ENCODE measurements at places on chromosomes 5 and 9.

- DNase-seq, result no peak
Measured at GRCh38 chr5:89596821-89597220, 713.8 kb upstream of the MEF2C start.

- DNase-seq, result no peak
Measured at GRCh38 chr5:141343242-141343952, at the start of gene PCDHGA3. Gene PCDHGA3 (plus strand): TSS chr5:141343829. CDS start chr5:141344034, 205 bp downstream.

- no peak for DNase-seq
Measured at GRCh38 chr5:136162008-136162407, 29.4 kb downstream of the SMAD5 start.

GRCh38 chr5:125521289-125521688, 774.9 kb upstream of the ZNF608 start:
- no peak for DNase-seq

DNA sequence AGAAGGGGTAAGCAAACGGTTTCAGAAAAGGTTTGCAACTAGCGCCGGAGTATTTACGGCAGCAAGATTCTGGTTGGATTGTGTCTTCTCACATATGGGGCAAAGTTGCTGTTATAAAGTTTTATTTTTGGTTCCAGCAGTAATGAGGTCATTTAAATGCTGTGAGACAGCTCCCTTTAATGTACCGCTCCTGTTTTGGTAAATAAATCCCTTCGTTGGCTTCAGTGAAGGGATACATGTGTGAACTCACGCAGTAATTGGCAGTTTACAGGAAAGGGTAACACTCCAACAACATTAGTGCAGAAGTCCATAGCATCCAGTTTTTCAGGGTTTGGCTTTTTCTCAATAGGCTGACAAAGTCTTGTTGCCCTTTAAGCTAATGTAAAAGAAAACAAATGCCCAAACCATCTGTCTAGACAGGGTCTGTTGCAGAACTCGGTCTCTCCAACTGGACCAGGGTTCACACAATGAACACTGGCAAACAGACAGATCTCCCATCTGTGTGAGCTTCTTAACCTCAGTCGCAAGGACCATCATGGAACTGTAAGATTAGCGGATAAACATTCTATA, 184.0 kb downstream of the GOLPH3 start:
- no peak for DNase-seq

DNA sequence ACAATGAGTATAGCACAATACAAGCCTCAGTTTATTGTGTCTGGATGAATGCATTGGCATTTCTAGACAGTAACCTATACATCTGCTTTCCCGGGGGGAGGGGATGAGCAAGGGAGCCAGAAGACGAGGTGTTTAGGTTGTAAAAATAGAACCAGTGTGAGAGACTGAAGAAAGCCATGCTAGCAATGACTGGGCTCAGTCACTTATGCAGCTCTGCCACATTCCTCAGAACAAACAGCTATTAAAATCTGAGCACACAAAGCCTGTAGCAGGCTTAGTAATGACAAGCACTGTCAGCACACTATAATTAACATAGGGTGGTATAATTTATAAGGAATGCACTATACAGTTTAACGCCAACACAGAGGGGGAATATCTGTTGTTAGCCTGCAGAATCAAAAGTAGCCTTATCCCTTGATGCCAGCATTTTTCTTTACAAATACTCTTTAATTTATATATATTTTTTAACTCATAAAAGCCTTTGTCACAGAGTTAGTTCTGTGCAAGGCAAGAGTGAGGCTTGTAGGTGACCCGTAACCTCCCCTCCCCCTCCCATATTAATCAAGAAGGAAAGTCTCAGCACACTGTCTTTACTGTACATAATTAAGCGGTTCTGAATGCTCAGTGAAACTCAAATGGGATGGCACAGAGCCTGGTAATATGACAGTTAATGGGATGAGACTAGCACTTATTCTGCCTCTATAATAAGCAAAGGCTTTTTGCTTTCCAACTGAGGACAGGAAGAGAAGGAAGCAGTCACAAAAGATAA, 295.4 kb downstream of the CSNK1G3 start:
- no peak for DNase-seq

- peak; percentile 14 for DNase-seq
Measured at GRCh38 chr9:11319538-11319937, 706.7 kb upstream of the PTPRD start.

- no peak for DNase-seq
Measured at GRCh38 chr5:109304309-109304708, 105.5 kb downstream of the PJA2 start.

- no peak for DNase-seq
Measured at GRCh38 chr5:81825237-81825636, 74.3 kb upstream of the SSBP2 start.

DNA sequence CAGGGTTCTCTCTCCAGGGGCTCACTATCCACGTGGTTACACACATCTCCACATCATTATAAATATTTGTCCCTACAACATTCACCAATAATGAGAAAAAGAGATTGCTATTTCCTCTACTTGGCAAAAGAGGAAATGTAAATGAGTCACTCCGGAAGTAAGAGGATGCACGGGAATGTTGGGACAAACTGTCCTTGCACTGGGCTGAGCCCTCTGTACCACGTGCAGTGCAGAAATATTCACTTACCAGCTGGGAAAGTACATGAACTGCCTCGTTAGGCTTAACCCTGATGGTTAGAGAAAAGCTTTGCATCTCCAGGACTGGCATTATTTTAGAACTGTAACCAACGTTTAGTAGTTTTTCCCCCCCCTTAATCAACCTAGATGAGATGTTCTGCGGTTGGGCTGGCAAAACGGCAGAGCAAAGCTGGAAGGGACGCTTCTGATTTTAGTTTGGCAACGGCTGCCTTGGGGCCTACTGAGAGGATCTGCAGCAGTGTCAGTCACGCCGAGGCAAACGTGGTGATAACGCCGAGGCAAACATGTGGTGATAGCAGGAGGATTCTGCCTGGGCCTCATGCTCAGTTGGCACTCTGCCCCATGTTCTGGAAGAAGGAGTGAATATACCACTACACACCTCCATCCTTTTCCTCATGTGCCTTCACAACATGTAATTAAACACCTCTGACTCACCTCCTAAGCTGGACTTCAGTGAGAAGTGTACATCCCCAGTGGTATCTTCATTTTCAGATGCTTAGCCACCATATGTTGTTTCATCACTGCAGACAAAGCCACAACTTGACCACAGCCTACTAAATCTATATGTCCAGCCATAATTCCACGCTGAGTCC, 661.4 kb upstream of the KLF4 start:
- no peak for DNase-seq

- no peak for DNase-seq
Measured at GRCh38 chr5:102018690-102019089, 277.4 kb downstream of the SLCO4C1 start.

GRCh38 chr5:100904259-100904861, 1.3 kb upstream of the ST8SIA4 start:
- DNase-seq, result no peak

GRCh38 chr5:149414405-149415065, 35.4 kb upstream of the IL17B start:
- DNase-seq, result no peak

DNA sequence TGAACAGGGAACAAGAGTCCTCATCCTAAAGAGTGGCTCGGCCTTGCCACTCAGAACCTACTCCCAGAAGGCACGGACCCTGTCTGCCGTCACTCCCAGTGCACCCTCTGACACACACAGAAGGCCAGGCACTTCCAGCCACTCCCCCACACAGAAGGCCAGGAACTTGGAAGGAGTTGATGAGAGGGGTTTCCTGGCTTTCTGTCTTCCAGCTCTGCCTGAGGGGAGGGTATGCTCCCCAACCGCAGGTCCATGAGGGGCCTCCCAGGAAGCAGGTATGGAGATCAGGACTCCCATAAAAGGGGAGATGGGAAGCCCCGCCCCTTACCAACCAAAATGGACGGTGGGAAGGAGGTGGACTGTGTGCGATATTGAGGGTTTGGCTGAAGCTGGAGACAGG, 247.6 kb upstream of the IRX4 start:
- no peak for DNase-seq

GRCh38 chr5:21806271-21806670, 1046.9 kb downstream of the CDH12 start:
- no peak for DNase-seq

DNA sequence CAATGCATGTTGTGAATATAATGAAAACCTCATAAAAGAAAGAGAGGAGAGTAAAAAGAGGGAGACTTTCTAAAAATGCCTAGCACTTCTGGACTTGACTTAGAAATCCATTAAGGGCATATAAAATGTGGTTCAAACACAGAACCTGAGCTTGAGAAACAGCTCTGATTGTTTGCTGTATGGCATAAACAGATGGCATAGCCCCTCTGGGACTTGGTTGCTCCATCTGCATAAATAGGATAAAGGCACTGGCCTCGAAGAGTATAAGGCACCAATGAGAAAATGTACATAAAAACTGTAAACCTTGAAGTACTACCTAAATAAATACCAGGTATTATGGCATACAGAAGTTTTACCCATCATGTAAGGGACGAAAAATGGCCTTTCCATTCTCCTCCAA, 23.8 kb downstream of the MRPS27 start:
- no peak for DNase-seq

- DNase-seq, result no peak
Measured at GRCh38 chr5:82046276-82046647, 74.4 kb downstream of the ATG10 start.

- DNase-seq, result no peak
Measured at GRCh38 chr9:109328978-109329637, 8.2 kb upstream of the EPB41L4B start.

GRCh38 chr9:7129391-7129790, 371.6 kb downstream of the KDM4C start:
- no peak for DNase-seq

DNA sequence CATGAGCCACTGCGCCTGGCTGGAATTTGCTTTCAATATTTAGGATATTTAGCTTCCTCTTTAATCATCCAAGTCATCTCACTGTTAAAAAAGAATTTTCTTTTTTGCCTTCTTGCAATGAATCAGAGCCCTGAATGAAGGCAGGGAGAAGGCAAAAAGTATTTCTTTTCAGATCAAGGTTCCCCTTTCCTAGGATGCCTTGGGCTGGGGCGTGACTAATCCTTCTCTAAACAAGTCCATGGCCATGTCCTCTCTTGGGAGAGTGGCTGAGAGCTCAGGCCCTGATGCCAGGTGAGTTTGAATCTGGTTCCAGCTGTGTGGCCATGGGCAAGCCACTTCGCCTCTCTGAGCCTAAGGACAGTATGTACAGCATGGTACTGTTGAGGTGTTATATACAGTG, 84.8 kb upstream of the NEURL1B start:
- no peak for DNase-seq

- no peak for DNase-seq
Measured at GRCh38 chr9:133956520-133957076, 35.5 kb downstream of the VAV2 start.

DNA sequence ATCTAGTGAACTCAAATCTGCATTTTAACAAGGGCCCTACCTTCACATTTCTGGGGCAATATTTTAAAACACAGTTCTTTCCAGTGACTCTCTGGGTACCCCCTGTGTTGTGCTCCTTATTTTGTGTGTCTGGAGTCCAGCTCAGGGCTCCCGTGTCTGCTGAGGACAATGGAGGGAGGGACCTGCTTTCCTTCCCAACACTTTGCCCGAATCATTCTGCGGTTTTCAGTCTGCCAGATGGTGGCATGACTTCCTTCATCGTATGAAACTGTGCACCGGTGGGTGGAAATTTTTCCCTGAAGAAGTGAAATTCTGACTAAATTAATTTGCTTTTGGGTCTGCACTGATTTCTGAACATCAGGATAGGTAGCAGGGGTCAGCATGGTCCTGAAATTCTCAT, 153.6 kb upstream of the CD180 start:
- no peak for DNase-seq

DNA sequence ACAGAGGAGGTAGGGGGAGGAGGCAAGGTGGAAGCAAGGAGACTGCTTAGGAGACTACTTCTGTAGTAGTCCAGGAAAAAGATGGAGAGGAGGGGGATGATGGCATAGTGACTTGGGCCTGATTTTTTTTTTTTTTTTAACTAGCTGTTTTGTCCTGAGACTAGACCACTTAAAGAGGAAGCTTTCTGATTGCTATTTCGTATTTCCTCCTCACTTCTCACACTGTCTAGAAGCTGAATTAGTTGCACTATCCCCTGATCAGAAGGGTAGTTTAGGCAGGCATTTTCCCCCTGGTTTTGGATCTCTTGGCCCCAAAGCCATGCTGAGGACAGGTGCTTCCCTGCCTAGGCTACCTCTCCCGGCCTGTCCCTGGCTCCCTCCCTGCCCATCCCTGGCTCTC, 14.9 kb downstream of the LARP1 start:
- DNase-seq, result no peak

DNA sequence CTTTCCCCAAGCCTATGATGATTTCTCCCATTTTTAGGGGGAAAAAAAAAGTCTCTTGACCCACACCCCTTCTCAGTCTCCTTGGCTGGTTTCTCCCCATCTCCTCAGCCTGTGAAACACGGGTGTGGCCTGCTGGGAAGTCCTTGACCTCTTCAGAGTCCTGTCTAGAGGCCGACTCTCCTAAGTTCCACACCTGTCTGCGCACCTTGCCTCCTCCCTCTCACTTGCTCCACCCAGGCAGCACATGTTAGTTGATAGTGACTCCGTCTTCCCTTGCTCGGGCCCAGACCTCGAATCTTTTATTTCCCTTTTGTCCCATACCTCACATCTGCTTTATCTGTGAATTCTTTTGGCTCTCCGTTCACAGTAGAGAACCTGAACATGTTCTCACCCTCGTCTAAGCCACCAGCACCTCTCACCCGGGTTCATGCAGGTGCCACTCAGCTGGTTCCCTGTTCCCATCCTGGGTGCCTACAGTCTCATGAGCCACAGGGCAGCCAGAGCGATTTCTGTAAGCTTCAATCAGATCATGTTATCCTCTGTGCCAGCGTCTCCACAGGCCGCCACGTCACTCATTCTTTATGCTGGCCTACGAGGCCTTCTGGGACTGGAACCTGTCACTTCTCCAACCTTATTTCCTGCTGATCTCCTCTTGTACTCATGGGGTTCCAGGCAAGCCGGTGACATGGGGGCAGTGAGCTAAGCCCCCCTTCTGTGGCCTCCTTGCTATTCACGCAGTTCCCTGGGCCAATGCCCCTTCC, 51.7 kb upstream of the LRRTM2 start:
- no peak for DNase-seq

DNA sequence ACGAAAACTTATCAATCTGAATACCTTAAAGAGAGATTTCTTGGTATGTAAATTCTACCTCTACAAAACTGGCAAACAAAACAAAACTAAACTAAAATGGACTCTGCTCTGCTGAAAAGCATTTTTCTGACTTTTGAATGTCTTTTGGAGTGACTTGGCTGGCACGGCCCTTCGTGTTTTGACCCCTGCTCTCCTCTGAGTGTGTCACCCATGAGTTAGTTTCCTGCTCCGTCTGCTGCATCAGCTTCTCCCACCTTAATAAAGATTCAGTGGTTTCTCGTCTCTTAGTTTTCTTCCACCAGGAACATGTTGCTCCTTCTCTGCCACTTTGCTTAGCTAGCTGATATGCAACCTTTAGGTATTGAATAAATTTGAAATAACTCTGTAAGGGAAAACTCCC, 1084.0 kb upstream of the CDH18 start:
- no peak for DNase-seq

DNA sequence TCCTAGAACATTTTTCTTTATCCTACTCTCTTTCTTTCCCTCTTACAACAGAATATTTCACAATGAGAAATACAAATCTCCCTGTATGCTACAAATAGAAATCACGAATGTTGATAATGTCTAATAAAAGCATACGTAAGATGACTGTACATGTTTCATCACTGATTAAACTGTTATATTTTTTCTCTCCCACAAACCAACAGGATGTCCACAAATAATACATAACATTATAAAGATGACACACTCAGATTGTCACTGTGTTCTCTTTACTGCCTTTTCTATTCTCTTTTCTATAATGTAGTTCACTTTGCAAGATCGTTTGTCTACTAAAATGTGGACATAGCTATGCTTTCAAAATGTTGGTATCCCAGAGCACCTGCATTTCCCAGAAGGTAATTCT, 90.7 kb upstream of the PARP8 start:
- no peak for DNase-seq
